Calu3 (cell line): ENCODE measurements at places on chromosomes 11 and 22. TPM values are rescaled to one million over a fixed set of nuclear protein-coding genes. Genes with fewer than 3 reads are reported as not detected.

Gene TPH1
- total RNA-seq = 0.24 and 0.34 TPM in 2 replicates

GRCh38 chr11:67370351-67371076 is 2.9 kb downstream of the CLCF1 start:
- DNase-seq = no peak

- DNase-seq = no peak
These were observed 34.3 kb downstream of the PLEKHB1 start for GRCh38 chr11:73680687-73681086.

DNA sequence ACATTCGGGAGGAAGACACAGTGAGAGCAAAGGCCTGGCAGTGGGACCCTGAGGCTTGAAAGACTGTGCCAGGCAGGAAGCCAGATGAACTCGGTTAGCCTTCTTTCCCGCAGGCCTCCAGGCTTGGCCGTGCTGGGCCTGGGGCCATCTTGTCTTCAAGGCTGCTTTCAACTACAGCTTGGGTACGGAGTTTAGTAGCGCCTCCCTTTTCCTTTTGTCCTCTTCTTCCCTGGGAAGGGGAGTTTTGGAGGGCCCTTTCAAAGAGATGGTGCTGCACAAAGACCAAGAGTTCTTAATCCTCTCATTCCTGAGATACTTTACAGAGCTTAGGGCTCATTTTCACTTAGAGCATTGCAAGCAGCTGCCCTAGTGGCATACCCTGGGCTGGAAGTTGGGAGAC is 87.5 kb downstream of the TP53I11 start:
- DNase-seq = no peak

- DNase-seq = no peak
These were observed 73.0 kb upstream of the NTM start for GRCh38 chr11:131297441-131297840.

DNA sequence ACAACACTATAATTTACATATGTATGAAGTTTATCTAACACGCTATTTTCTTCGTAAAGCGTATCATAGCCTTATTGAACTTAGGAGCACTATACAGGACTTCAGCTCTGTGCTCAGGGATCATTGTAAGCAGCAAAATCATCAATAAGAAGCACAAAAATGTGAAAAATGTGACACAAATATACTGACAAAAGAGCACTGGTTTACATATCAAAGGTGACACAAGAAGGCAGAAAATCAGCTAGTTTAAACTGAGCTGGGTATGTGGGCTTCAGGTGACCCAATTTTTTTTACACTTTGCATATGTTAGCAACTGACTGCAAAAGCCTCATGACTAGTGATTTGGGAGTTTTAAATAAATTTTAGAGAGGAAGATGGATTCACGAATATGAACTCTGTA is 215.2 kb upstream of the CHORDC1 start:
- no peak for DNase-seq
